ENCODE measurements at places on chromosomes 7 and 10.

DNA sequence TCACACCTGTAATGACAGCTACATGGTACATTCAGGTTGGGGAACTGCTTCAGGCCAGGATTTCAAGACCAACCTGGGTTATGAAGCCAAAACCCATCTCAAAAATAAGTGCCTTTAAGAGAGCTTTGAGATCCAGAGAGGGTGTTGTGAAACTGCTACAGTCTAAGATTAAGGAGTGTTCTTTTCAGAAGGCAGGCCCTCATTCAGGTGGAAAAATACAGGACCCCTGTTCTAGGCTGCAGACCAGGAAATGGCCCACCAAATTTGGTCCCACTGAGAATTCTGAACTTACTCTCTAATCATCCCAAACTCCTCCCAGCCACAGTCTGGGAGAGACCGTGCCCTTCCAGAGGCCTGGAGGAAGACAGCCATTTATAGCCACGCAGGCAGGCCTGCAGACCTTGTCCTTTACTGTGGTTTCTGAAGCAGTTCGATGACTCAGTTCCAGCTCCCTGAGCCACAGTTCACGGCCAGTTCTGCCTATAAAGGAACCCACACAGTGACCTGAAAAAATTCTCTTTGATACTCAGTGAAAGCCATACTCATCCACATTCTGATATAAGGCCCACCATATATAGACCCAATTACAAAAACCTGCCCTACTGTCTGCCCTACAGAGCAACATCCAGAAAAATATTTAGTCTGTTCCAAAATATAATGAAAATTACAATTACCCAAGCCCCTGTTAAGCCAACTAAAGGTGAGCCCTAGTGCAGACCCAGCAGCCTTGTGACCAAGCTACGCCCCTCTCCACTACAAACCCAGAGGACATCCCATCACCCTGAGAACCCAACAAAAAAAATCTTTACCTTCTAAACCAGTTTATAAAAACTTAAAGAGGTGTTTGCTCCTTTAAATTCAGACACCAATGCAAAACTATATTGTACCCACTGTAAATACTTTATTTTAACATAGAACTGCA lies 21.2 kb downstream of the ZNF680 start:
- no peak for DNase-seq

GRCh38 chr7:150923196-150923595 lies 54.9 kb downstream of the KCNH2 start:
- no peak for DNase-seq

GRCh38 chr10:28276384-28276783 lies 26.5 kb downstream of the MPP7 start:
- no peak for DNase-seq

DNA sequence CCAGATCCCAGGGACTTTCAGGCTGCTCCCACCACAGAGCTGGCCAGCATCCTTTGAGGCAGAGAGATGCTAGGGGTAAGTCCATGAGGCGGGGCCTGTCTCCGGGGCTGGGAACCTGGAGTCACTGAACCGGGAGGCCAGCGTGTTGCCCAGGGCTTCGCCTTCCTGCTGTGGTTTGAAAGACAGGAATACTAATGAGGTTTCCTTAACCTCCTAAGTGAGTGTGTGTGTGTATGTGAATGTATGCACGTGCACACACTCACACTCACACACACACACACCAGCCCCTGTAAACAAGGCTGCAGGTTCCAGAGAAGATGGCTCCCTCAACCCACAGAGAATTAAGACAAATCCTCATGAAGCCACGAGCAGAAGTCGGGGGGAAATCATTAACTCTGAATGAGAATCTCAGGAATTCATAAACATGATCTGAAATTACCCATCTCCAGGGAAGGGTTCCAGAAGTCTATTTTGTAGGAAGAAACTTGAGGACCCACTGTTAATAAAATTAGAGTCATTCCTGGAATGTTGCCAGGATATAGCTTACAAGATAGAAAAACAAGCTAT lies 20.3 kb upstream of the PFKP start:
- DNase-seq, result no peak

DNA sequence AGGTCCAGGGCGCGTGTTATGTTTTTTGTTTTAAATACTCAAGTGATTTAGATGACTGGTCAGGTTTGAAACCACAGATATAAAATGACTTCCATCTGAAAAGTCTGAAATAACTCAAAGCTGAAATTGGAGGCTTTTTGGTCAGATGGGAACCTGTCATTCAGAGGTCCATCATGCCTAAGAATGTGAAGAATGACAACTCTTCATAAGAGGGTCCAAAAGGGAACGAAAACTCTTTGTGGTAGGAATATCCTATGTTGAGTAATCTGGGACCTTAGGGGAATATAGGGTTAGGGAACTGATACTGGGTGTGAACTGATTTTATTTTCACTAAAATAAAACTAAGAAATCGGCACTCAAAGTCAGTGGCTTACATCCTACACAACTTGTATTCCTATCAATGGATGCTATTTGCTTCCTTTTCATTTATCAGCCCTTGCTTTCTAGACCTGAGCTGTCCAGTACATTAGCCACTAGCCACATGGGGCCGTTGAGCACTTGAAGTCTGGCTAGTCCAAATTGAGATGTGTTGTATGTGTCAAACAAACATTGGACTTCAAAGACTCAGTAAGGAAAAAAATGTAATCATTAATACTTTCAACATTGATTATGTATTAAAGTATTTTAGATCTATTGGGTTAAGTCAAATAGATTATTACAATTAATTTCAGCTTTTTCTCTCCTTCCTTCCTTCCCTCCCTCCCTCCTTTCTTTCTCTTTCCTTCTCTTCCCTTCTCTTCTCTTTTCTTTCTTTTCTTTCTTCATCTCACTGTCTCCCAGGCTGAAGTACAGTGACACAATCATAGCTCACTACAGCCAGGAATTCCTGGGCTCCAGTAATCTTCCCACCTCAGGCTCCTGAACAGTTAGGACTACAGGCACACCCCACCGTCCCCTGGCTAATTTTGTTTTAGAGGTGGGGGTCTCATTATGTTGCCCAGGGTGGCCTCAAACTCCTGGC lies 56.5 kb upstream of the KDM7A start:
- no peak for DNase-seq

DNA sequence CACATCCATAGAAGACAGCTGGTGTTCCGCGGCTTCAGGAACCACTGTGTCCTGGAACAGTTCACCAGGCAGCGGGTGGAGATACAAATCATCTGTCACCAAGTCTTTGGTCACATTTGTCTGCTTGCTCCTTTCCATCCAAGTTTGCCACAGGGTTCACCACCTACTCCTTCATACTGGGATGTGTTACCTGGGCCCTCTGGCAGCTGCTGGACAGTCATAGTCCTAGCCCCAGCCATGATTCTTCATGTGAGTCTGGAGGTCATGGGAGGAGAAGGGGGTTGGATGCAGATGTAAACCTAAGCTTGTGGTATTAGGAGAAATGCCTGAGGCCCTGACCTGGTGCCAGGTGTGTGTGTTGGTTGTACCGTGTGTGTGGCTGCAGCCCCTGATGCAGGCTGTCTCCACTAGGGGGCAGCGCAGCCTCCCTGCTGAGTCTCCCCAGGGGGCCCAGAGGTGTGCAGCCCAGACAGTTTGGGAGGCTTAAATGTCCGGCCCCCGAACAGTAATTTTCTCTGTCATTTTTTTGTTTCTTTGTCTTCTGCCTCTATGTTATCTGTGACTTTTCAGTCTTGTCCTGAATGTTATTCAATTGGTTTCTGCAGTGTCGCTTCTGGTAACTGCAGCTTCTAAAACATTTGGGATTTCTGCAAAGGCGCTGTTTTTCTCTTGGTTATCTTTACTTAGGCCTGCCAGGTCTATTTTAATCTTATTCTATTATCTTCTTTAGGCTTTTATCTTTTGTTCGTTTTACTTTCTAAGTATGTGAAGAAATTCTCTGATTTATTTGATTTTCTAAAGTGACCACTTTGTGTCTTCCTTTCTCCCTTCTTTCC lies 14.8 kb downstream of the NPS start:
- DNase-seq, result no peak

DNA sequence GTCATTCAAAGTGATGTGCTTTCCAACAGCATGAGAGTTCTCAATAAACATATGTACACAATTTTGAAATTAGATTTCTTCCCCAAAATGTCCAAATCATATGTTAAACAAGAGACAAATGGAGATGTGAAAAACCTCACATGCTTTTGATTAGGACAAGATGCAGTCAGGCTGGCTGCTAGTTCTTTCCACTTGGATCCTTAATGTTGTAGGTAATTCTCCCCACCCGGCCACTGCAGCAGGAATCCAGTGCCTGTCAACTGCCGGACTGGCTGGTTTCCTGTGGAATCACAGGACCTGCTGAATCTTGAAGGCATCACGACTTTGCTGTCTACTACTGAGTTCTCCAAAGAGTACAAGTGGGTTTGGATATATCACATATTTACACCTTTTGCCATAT lies 138.6 kb upstream of the AKR1E2 start:
- no peak for DNase-seq

- no peak for DNase-seq
Measured at GRCh38 chr7:155938129-155938528, 125.9 kb upstream of the SHH start.

- DNase-seq, result no peak
Measured at GRCh38 chr7:47493976-47494911, 87.7 kb downstream of the TNS3 start.

DNA sequence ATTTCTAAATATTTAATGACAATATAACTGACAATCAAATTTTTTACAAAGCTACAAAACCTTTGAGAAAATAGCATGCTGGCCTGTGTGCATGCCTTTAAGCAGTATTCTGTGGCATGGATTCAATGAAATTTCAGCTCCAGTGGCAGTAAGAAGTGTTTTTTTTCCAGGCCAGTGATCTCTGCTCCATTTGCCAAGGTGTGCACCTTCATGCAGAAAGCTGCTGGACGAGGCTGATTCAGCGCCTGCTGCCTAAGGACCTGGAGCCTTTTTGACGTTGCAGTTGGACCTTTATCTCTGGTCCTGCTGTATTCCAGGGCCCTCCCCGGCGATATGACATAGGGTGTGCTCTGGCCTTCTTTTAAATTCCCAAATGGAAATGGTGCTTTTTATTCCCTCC lies 26.6 kb downstream of the VWC2 start:
- no peak for DNase-seq

DNA sequence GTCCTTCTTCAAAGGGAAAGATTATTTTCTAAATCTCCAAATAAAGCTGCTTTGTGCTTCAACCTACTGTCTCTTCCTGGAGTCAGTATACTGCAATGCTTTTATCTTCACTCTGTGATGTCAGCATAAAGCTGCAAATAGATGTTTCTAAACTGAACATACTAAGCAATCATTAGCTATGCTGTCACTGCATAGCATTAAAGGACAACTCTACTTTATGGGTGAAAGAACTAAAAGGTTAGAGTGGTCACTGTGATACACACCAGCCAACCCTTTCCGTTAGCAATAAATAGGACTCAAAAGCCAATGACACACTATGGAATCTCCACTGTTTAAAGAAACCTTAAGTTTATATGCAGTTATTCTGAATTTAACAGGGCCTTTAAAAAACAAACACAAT lies 1.8 kb downstream of the CCDC186 start:
- DNase-seq, result no peak

DNA sequence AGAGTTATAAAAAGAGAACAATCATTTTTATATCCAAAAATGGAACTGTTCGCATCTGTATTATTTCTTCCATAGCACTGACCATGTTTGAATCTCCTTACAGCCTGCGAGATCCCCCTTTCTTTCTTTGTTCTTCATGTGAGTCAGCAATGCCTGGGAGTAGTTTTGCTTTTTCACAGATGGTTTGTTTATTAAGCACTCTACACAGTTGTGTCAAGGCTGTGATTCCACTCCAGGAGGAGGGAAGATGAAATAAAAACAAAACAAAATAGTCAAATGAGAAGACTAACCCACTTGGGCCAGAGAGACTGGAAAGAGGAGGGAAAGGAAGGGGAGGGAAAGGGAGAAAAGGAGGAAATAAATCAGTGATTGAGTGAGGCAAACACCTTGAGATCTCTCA lies 7.8 kb downstream of the LIPF start:
- no peak for DNase-seq

GRCh38 chr7:129401967-129402860 lies 32.0 kb upstream of the STRIP2 start:
- no peak for DNase-seq

GRCh38 chr10:118792526-118792925 lies 37.8 kb upstream of the CACUL1 start:
- DNase-seq, result no peak

DNA sequence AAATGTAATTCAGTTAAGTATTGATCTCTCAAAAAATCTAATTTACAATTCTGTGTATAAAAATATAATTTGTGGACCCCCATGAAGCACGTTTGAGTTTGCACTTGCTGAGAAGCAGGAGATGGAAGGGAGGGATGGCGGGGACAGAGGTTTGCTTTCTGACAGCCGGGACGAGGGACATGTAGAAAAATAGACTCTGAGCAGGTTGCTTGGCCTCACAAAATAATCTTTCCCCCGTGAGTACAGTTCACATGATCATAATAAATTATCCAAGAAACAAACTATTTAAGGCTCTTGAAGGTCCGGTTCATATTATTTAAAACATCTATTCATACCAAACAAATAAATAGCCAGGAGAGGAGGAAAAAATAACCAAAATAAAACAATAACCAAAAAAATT lies 10.0 kb downstream of the SHH start:
- DNase-seq, result no peak

DNA sequence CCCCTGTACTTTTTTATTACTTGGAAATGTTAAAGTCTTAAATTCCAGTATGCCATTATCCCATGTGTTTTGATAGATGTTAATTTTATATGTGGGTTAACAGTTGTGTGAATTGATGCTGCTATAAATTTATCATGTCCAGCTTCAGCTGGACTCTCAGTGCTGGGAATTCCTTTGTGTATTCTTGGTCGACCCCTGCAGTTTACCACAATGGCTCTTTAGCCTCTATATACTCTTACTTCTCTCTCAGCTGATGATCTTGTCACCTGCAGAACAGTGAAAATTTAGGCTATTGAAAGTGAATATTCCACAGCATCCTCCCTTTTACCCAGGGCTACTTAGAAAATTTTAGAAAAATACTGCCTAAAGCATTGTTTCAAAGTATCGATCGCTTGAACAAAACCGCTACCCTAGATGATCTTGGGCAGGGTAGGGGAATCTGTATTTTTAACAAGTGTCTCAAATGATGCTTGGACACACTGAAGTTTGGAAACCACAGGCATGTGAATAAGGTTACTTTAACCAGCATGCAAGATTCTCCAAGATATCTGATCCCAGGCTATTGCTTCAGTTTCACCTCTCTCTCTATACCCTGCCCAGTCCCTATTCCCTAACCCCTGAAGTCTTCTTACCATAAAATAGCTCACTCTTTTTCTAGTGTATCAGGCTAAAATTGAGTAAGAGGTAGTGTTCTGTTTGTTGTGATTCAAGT lies 25.4 kb downstream of the LCOR start:
- no peak for DNase-seq

GRCh38 chr10:22344781-22345300 lies 455 bp upstream of the SPAG6 start:
- DNase-seq, result no peak

GRCh38 chr10:104387130-104387888 lies 33.7 kb downstream of the CFAP58 start:
- DNase-seq, result no peak

DNA sequence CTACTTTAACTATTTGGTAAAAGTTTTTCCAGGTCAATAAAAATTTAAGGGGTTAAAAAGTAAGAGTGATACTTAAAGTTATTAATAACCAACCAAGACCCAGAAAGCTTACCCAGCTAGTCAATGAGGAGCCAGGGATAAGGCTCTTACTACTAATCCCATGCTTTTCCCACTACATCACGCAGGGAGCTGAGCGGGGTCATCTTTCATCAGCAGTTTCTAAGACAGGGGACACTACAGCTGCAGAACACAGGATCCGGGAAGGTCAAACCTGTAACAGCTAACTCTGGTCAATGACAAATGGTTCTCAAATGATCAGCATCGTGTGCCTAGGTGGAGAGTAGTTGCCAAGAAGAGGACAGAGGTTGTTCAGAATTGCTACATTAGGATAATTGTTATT lies 65.1 kb downstream of the RSU1 start:
- DNase-seq, result no peak

Data from AG09309 (cell line).